Large intestine (tissue), 12 donors: ENCODE measurements at places on chromosomes 7 and 10.
A peak's percentile ranks its signal among the peaks of the same experiment; 100 is the strongest.

DNA sequence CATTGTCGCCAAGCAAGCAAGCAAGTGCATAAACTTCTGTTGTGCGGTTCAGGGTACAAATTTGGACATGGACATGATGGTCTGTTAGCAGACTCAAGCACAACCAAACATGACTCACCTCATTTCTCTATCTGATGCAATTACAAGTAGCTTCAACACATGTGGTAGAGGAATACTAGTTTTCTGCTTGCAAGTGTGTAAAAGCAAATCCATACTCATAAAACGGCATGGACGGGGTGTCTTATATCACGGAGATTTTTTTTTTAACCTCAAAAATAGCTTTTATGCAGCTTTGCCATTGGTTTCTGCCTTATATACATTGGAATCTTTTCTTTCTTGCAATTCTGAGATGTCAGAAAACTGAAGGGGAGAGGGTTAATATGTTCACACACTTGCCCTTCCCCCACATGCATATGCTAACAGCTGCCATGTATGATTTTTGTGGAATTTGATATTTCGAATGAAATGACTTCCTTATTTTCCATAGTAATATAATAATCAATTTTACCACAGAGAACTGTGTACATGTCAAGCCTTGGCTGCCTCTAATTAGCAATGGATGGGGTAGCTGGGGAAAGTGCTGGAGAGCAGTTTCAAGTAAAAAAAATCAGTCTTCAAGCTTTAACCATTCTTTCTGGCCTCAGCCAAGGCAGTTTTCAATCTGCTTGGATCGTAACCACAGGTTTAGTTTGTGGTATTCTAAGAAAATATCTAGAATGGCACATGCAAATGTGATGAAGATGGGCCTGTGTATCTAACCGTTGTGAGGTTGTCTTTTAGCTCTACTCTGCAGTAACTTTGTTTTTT lies 106.0 kb upstream of the PDCD4 start:
- no peak for DNase-seq
- no peaks in the 10 kb centered on the region for H3K36me3 ChIP-seq
- H3K4me3 ChIP-seq = no peak overlapping the region
- no peak overlapping the region for H3K27ac ChIP-seq

- H3K36me3 ChIP-seq = no peaks in the 10 kb centered on the region
- no peak for DNase-seq
- no peak overlapping the region for H3K4me3 ChIP-seq
- no peak overlapping the region for H3K27ac ChIP-seq
- H3K4me1 ChIP-seq = no peaks in the 10 kb centered on the region
These were observed 76.3 kb downstream of the DKK1 start for GRCh38 chr10:52390388-52390787.

GRCh38 chr10:107717046-107717445 lies 552.5 kb upstream of the SORCS1 start:
- H3K36me3 ChIP-seq = no peaks in the 10 kb centered on the region
- H3K27ac ChIP-seq = no peak overlapping the region
- H3K27me3 ChIP-seq = no peaks in the 10 kb centered on the region
- H3K4me1 ChIP-seq = no peaks in the 10 kb centered on the region
- no peak overlapping the region for H3K4me3 ChIP-seq
- DNase-seq = no peak

DNA sequence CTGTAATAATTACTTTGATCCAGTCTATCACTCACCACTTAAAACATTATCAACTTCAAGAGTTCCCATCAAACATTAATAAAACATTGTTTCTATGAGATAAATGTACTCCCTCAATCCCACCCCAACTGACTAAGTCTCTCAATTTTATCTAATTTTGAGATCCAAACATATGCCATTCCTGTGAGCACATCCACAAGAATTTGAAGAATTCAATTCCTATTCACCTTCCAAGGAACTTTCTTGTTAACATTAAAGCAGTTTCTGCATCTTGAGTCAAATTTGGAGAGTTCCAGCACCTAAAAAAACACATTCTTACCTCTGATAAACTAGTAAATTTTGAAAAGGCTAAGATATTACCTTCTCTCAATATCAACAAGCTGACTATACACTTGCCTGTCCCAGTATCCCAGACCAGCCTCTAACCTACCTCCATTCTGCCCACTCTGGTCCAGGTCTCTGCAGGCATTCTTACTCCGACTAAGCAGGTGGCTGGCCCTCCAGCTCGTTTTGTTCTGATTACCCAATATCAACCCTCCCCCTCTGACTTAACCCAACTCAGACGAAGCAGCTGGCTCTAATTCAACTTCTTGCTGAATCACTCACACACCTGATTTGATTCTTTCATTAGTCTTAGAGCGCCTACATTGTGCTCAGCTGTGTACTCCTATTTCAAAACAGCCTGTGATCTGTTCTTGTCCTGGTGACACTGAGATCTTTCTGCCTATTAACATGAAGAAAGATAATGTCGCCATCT lies 275.2 kb downstream of the IPMK start:
- no peak for DNase-seq
- H3K4me3 ChIP-seq = no peak overlapping the region
- no peaks in the 10 kb centered on the region for H3K27me3 ChIP-seq
- no peaks in the 10 kb centered on the region for H3K4me1 ChIP-seq

DNA sequence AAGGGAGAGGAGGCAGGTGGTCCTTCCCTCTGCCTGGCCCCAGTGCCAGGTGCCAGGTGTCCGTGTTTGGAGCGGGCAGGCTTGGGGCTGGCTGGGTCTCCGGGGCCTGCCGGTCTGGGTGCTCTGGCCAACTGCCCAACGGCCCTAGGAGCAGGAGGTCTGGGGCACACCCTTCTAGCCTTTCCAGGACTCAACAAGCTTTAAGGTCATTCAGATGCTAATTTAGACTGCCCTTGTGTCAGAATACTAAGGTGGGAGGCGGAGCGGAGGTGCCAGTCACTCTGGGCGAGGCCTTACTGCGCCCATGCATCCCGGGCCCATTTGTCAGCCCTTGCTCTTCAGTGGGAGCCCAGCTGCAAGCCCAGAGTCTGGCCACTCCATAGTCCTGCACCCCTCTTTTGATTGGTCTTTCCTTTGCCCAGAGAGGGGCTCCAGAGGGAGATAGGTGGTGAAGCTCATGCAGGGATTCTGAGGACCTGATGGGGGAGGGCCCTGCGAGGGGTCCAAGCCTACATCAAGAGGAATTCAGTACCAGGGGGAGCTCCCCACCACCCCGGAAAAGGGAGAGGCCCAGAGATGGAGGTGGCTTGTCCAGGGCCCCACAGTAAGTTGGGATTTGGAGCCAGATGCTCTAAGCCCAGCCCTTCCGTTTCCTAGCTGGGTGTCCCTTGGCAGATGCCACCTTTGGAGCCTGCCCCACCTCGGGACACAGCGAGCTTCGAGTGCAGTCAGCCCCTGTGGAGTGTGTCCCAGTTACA lies 1.3 kb downstream of the PGAM2 start:
- DNase-seq = no peak
- peaks cover 17% of the 10 kb centered on the region for H3K4me1 ChIP-seq
- peaks cover 19% of the 10 kb centered on the region for H3K27me3 ChIP-seq
- H3K4me3 ChIP-seq = no peak overlapping the region
- peaks cover 30% of the 10 kb centered on the region for H3K36me3 ChIP-seq

DNA sequence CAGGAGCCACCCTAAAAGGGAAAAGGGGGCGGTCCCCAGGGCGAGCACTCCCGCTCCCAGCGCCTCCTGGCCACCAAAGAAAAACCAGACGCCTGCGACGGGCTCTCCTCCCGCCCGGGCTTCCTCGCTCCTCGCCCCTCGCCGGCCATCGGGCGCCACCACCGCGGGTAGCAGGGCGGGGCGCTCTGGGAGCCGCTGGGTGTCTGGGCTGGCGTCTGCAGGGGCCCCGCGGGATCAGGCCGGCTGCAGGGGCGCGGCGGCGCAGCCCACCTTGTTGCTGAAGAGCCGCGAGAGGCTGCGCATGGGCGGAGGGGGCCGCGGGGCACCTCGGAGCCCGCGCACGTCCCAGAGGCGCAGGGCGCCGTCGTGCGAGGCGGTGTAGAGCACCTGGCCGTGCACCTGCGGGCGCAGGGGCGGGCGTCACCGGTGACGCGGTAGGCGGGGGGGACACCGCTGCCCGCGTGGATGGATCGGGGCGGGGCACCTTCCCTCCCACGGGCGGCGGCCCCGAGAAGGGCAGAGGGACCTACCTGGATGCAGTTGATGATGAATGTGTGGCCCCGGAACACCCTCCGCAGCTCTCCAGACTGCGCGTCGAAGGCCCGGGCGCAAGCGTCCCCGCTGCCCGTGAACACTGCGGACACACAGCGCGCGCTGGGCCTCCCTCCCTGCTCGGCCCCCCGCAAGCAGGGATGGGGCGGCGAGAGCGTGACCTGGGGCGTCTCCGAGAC lies 28.3 kb downstream of the WDR86 start:
- H3K27ac ChIP-seq = no peak overlapping the region
- H3K4me3 ChIP-seq = no peak overlapping the region
- H3K36me3 ChIP-seq = peaks cover 23% of the 10 kb centered on the region
- DNase-seq = peak; percentile 30
- peaks cover 7% of the 10 kb centered on the region for H3K4me1 ChIP-seq
- H3K27me3 ChIP-seq = peaks cover 40% of the 10 kb centered on the region
